ENCODE measurements at places on chromosomes 12 and 14.
A peak's percentile ranks its signal among the peaks of the same experiment; 100 is the strongest.

- peak; percentile 13 for DNase-seq
These were observed 82.2 kb downstream of the PAPOLA start for GRCh38 chr14:96584199-96584906.

DNA sequence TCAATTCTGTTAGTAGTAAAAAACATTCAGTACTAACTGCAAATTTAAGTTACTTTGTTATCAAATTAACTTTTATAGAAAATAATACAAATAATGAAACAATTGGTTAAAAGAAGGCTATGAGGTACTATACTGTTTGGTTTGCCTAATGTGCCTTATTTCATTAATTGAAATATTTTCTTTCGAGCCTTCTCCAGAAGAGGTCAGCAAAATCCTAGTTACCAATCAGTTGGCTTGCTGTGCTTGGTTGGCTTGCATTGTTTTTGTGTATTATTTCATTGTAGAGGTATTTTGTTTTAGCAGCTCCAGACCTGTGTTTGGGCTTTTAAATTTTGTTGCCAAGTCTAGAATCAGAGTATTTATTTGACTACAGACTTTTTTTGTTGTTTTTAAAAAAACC lies 68.5 kb downstream of the AEBP2 start:
- peak; percentile 27 for DNase-seq

DNA sequence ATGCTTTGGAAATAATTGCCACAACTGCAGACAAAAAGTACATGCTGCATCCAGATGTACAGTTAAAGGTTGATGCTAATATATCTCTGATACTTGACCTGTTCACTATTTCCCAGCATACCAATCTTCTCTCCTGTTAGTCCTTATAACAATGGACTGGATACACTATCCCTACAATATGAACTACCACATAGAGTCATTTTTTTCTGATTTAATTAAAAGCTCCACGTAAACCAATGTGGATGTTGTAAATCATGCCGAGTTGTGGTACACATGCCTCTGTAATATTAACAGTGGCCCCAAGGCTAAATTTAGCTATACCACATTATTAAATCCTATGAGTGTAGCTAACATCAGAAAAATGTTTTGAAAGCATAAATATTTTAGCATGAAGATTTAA lies 469.1 kb upstream of the RPL10L start:
- no peak for DNase-seq

DNA sequence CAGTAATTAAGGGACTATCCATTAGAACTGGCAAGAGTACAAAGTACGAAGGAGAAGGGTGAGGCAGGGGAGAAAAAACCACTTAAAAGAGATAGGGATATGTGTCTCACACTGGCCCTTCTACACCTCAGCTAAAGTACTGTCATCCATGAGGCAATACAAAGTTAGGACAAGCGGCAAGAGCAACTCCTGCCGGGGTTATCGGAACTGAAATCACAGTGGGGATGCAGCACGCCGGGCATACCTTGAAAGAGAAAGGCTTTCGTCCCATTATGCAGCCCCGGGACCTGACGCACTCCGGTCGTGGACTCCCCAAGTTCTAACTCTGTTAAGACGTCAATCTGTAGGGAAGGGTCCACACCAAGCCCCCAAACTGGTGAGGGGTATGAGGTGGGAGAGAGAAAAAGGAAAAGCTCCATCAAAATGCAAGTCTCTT lies 1.1 kb downstream of the NELL2 start:
- no peak for DNase-seq

- no peak for DNase-seq
These were observed 40.0 kb upstream of the DDX11 start for GRCh38 chr12:31033681-31034080.

- DNase-seq: no peak
These were observed 40.7 kb downstream of the BCL11B start for GRCh38 chr14:99231161-99231849.

DNA sequence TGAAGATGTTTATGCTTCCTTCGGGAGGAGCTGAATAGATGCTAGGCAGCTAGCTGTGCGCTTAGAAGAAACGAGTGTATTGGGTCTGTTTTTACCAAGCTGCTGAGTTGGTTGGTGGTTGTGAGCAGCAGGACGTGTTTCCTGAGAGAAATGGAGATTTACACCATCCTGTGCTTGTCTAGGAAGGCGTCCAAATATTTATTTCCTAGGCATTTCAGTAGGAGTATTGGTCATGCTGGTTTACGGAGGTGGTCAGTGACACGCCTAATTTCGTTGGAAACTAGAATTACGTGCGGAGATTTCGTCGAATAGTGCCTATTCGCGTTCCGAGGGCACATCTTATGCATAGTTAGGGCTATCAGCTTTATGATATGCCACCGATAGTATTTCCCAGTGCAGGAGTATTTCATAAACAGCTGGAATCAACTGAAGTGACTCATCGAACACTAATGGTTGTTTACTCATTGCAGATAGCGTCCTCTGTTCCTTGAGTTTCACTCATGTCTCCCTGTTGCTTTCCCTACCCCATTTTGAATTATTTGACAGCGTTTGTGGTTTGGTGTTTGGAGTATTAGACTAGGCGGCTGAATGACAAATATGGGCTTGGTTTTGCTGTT lies 780 bp downstream of the TBC1D15 start:
- peak; percentile 59 for DNase-seq

- DNase-seq: no peak
These were observed 62.4 kb downstream of the SLC15A4 start for GRCh38 chr12:128761379-128761790.

GRCh38 chr12:14954269-14954668 lies 7.1 kb downstream of the ARHGDIB start:
- DNase-seq: no peak

DNA sequence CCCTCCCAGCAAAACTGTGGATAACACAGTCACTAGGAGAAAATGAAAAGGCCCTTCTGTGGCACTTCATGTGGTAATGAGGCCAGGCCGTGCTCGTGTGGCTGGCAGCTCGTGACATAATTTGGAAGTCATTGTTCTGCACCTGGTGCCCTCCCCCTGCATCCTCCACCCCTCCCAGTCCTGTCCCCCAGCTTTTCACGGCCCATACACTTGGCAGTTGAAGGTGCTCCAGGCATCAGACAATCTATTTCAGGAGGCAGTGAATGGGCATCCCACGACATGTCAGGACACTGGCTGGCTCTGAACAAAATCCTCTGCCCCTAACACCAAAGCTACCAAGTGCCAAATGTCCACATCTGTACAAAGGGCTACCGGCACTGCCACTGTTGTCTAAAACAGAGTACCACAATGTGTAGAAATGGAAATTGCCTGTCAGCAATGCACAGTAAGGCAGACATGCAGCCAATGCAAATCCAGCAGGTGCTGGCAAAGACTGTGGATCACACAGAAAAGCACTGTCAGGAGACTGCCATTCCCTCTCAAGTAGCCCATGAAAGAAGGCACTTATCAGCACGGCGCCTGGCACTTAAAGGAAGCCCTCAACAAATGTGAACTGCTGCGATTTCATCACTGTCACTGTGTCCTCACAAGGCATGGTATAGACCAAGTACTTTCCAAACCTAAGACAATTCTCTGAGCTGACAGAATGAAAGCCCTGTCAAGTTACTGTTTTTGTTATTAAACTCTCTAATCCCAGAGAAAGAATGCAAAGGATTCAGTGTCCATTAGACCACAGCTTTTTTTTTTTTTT lies 39.1 kb downstream of the CORO1C start:
- peak; percentile 75 for DNase-seq

GRCh38 chr12:96121271-96121711 lies 72.9 kb upstream of the ELK3 start:
- no peak for DNase-seq

GRCh38 chr14:64734990-64735389 lies 30.8 kb downstream of the PLEKHG3 start:
- DNase-seq: no peak

Measured in fibroblast of skin of back (primary cell).